Bone marrow (tissue), 2 donors: ENCODE measurements at places on chromosomes 12 and 14.
A peak's percentile ranks its signal among the peaks of the same experiment; 100 is the strongest.

- DNase-seq, result no peak
These were observed 2.7 kb downstream of the ANO4 start for GRCh38 chr12:100797246-100797645.

GRCh38 chr12:32788405-32788804 lies 32.7 kb upstream of the YARS2 start:
- no peak for DNase-seq

- no peak for DNase-seq
These were observed 291.8 kb upstream of the G2E3 start for GRCh38 chr14:30267141-30267540.

DNA sequence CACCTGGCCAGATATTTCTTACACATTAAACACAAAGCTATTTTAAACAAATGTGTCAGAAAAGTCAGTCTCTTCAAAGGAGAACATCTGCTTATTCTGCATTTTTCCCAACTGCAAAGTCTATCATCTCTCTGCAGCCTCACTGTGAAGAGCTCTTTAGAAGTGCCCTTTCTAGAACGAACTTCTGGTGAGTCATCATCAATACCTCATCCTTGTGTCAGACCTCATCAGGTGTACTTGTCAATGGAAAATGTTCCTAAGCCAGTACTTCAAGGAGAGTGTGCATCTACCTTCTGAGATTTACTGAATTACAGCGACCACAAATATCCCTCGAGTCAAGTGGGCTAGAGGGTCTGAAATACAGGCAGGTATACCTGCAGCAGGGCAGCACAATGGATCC lies 457.3 kb downstream of the LRIG3 start:
- DNase-seq, result no peak

DNA sequence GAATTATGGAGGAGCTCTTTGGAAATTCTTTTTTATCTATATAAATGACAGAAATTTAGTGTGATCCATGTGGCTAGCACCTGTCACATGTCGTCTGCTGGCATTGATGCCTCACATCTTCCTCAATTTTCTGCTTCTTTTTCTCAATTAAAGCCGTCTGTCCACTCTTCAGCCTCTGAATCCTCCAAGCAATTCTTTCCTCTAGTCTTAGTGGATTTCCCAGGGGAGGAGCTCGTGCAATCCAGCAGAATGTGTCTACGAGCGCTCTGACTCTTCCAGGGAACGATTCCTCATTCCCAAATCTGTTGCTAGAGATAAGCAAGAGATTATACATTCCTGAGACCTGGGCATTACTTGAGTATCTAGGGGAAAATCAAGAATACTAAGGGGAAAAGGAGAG lies 176.6 kb downstream of the EMP1 start:
- no peak for DNase-seq

DNA sequence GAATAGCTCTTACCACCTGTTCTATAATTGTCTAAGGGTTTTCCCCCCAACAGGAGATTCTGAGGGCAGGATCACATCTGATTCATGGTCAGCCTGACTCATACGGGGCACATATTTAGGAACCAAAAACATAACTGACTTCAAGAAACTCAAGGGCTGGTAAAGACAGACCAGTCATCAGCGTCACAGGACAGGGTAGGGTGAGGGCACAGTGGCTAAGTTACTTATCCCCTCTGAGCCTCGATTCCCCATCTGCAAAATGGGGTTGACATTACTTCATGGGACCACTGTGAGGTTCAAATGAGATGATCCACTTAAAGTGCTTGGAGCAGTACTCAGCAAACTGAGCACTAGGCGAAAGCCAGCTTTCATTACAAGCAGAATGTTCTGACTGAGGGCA lies 606 bp downstream of the CINP start:
- peak; percentile 8 for DNase-seq

- no peak for DNase-seq
These were observed 585 bp upstream of the TEAD4 start for GRCh38 chr12:2958432-2959191.

- DNase-seq, result no peak
These were observed 8.0 kb downstream of the KLHL33 start for GRCh38 chr14:20428010-20428365.

DNA sequence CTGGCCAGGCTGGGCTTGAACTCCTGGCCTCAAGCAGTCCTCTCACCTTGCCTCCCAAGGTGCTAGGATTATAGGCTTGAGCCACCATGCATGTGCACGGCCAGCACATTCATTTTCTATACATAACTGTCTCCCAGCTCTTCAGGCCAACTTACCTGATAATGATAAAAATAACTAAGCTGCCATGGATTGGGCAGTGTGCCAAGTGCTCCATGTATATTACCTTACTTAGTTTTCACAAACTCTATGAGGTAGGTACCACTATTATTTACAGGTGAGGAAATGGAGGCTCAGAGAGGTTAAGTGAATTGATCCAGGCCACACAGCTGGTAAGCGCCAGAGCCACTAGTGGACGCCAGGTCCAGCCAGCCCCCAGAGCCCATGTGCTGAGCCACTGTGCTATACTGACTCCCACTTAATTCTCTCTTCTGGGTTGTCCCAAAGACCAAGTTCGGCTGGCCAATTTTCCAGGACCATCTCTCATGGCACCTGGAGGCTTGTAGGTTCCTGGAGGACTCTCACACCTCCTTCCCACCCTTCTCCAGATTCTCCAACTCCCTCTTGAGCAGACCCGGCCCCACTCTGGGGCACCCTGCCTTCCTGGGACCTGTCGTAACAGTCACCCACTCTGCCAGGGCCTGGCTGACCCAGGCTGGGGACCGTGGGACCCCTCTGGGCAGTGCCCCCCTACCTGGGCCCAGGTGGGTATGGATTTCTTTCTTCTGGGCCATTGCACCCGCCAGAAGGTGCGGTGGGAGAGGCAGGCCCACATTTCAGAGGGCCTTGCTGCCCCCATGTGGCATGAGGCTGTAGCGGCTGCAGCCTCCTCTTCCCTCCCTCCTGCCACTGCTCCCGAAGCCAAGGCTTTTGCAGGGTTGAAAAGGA lies 30.2 kb upstream of the CIPC start:
- peak; percentile 8 for DNase-seq

DNA sequence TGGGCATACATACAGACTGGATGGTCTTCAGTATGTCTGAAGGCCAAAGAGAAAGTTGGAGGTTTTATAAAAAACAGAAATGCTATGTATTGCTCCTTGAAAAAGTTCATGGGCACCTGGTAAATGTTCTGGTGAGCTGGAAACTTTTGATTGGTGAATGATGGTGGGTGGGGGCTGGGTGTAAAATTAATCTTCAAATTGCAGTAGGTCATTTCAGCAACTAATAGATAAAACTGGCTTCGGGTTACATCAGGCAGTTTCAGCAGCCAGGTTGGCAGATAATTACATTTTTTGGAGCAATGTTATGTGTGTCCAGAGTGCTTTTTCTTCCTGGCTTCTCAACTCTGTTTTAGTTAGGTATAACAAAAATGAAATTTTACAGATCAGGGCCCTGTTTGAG lies 35.3 kb downstream of the SDR9C7 start:
- no peak for DNase-seq

GRCh38 chr14:88908216-88908615 lies 83.8 kb downstream of the TTC8 start:
- no peak for DNase-seq

DNA sequence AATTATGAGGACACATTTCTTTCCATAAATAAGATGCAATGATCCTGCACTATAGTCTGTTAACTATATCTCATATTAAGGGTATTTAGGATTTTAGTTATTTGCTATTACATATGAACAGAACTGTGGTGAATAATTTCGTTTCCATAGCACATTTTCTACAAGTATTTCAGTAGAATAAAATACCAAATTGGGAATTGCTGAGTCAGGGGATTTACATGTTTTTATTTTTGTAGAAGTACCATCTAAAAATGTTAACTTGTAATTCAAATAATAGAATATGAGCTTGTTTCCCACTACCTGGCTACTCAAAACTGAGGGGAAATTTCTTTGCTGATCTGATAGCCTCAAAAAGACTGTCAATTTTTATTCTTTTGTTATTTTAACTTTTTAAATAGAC lies 124.1 kb downstream of the SCAF11 start:
- DNase-seq, result no peak

DNA sequence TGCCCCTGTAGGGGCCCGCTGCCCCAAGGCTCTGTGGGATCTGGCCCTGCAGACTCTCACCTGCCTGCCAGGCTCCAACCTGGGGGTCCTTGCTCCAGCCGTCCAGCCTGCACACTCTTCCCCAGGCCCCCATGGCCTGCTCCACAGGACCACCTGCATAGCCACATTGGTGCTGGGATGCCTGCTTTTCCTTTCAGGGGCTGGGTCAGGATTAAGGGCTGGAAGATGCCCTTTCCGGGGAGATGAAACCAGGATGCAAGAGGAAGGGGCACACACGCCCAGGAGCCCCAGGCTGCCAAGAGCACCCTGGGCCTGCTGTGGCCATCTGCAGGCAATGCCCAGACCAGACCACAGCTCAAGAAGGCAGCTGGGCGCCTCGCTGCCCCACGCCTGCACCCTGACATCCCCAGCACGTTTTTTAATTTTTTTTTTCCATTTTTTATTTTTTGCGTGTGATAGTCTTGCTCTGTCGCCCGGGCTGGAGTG lies 15.0 kb downstream of the BAG5 start:
- DNase-seq, result no peak

DNA sequence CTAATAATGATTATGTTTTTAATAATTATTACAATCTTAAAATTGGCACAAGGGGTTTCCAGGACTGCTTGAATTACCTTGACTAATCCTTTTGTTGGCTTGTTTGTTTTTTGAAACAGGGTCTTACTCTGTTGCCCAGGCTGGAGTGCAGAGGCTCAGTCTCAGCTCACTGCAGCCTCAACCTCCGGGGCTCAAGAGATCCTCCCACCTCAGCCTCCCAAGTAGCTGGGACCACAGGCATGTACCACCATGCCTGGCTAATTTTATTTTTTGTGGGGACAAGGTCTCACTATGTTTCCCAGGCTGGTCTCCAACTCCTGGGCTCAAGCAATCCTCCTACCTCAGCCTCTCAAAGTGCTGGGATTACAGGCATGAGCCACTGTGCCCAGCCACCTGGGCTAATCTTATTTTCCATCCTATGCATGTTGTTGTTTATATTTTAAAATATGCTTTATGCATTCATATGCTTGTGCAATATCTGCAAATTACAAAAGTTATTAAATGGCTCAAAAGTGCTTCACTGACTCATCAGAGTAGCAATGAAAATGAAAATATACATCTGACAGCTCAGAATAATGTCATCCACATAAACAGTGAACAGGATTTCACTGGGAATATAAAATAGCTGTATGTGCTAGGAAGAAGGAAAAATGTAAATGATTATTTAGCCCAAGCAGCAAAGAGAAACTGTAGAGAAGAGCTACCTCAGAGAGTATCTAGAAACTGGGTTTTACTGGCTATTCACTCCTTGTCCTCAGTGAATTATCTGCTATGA lies 24.8 kb upstream of the PLEKHG6 start:
- DNase-seq, result no peak

GRCh38 chr14:70013271-70013873 lies 134.2 kb downstream of the SMOC1 start:
- DNase-seq, result no peak

DNA sequence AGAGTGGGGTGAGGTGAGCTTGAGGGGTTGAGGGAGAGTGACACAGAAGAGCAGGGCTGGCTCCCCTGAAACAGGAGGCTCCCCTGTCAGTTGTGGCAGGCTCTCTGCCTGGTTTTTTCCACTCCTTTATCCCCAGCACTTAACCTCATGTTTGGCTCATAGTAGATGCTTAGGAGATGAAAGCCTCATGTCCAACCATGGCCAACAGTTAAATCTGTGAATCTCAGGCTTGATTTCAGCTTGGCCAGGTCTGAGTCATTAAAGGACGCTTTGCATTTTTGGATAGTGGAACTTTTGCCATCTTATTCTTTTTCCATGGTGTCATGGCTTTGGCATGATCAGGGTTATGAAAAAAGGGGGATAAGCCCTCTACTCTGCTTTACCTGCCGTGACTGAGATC lies 117.2 kb downstream of the CACNA1C start:
- no peak for DNase-seq

- peak; percentile 75 for DNase-seq
These were observed 11.7 kb downstream of the PELI2 start for GRCh38 chr14:56129933-56130332.

- DNase-seq, result no peak
These were observed 16.9 kb upstream of the APPL2 start for GRCh38 chr12:105252901-105253300.

- DNase-seq, result no peak
These were observed 25.9 kb downstream of the TRIM9 start for GRCh38 chr14:51069055-51069454.

GRCh38 chr14:99128185-99128584 lies 143.8 kb downstream of the BCL11B start:
- DNase-seq, result no peak

DNA sequence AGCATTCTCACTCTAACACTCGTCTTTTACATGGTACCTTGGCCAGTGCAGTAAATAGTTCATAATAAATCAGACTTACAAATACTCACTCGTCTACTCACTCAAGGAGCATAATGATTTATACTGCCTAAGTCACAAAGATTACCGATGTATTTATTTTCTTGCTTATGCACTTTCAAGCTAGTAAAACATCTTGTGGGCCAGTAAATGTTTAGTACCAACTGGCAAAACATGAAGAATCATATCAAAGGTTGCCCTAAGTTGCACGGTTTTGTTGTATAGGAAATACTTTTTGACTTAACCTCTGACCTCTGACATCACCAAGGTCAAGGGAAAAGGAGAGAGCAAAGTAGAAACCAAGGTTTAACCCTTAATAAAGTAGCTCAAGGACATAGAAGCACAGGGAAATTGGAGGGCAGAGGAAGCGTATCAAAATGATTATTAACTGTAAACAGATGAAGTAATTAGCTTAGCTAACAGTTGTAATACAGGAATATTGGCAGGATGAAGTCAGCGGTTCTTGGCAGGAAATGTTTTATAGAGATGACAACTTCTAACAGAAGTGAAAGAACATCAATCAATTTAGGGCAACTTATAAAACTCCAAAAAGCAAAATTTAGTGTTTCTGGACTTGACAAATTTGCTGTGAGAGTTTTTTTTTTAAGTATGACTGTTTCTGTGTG lies 131.9 kb downstream of the HMGA2 start:
- DNase-seq, result no peak

DNA sequence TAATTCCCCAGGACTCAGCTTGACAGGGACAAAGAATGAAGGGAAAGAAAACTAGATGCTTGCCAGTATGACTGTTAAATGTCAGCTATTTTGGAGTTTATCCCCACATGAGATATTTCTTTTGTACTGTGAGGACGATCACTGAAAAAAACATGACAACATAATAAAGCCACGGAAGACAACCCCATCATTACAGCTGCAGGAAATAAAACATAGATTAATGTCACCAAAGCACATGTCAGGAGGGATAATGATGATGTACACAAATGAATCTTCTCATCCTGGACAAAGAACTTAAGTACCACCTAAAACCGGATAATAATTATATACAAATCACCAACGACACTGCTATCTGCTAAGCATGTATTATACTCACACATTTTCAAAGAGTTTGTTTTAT lies 84.6 kb upstream of the GRIP1 start:
- DNase-seq, result no peak

DNA sequence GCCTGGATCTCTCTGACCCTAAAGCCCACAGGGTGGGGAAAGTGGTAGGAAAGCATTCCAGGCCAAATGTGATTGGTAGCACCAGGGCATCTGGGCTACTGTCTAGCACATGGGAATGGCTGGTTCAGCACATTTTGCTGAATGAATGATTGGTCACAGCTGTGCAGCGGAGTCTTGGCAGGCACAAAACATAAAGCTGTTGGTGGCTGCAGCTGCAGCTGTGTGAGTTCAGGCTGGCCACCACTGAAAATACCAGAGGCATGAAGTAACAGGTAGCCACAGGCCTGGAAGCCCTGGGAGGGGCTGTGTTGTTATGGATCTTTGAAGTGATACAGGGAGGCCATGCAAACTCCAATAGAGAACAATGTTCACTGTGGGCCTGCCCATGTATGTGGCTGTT lies 72.7 kb downstream of the MYRFL start:
- DNase-seq, result no peak

GRCh38 chr12:122975790-122976647 lies 975 bp downstream of the OGFOD2 start:
- DNase-seq, result no peak
